Astrocyte of the cerebellum (primary cell): ENCODE measurements at places on chromosomes 1 and 21.

DNA sequence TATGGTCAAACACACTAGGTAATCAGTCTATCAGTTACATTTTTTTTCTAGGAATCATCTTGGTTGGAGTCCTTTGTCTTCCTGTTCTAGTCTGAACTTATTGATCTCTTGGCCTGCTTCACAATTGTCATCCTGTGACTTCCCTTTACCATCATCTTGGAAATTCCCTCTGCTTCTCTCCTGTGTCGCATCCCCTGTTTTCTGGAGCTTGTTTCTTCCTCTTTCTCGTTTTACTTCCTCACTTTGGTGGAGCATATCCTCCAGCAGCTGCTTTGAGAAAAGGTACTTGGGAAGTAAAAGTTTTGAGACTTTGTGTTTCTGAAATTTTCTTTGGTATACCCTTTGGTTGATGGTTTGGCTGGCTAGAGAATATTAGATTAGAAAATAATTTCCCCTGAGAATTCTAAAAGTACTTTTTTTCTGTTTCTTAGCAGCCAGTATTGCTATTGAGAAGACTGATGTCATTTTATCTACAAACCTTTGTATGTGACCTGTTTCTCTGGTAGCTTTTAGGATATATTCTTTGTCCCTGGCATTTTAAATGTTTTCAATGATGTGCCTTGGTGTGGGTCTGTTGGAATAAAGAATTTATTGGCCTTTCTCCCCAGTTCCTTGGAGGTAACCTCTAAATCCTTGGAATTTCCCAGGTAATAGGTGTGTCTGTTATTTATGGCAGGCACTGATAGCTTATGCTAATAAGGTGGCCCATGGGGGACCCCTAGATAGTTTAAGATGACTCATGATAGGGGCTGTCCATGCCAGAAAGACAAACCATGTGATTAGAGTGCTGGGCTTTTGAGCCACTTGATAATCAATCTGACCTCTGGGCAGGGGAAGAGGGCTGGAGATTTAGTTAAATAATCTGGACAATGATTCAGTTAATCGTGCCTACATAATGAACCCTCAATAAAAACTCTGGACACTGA, 6.1 kb upstream of the MYCL start:
- no peak for DNase-seq

DNA sequence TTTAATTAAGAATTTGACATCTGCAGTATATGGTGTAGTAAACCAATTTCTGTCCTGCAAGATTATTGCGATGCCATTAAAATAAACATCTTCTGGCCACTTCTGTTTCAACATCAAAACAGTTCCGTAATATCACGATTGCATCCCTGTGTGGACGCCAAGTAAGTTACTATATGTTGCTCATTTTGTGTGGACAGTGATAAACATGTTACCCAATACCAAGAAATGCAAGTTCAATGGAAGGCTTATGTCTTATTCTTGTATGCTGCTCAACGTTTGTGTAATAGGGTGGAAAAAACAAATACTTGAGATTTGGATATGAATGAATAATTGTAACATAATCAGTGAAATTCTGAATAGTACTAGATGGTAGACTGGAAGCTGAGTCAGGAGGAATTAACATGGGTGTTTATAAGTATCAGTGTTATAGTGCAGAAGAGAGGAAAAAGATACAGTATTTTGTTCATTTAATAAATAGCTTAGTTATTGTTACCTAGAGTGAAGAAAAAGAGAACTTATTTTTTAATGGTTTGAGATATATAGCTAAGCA, 15.2 kb downstream of the TTC3 start:
- no peak for DNase-seq

DNA sequence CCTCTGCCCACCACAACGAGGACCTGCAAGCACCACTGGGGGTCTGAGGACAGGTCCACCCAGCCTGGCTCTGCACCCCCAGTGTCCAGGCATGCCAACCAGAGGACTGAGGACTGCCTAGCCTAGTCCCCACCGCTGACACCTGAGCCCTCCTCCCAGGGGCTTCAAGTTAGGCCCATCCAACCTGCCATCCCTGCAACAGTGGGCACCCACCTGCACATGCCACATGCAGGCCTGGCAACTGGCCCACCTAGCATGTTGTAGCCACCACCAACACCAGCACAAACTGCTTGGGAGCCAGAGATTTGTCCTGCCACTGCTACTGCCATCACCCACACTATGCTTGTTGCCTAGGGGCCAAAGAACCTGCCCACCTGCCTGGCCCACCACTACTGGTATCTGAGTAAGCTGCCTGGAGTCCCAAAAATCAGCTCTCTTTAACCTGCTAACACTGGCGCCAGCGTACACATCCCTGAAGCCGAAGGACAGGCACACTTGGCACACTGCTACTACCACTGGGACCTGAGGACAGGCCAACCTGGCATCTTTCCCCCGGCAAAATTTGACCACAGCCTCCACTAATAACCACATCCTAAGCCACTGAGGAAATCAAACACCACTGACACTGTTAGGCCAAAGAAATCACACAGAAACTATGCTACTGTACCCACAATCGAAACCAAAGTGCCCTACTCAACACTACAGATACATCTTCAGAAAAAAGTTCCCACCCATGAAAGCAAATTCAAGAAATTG, 61.5 kb downstream of the PSMG1 start:
- DNase-seq: peak; percentile 40

DNA sequence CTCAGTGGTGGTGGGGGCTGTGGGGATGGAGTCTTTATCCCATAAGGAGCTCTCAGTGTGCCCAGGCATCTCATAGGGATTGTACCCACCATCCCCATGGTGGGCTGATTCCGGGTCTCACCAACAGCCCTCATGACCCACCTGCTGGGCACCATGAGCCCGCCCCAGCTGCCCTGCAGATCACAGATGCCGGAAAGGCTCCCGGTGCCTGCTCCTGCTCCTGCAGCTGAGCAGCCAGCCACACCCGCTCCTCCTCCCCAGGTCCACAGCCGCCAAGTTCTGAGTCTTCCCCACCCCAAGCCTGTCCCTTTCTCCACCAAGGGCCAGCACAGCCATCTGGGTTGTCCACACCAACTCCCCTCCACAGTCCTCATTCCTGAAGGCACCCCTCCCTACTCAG, 15.5 kb upstream of the TSPEAR start:
- no peak for DNase-seq

DNA sequence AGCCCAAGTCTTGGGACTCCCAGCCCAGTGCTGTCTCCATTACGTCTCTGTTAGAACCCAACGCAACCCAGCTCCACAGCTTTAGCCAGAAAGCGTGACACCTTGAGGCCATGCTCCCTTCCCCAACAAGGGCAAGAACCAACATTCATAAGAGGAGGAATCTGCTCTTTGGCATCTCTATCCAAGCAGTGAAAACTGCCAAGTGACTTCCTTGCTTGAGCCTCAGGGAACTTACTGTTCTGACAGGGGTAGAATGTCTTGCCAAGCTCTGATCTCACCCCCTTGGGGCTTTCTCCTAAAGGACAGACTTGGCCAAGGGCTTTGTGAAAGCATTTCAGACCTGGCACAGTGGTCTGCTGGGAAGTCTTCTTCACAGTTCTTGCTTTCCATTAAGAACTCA, 56.6 kb downstream of the SYT6 start:
- no peak for DNase-seq

- no peak for DNase-seq
These were observed 71.0 kb downstream of the FOXD2 start for GRCh38 chr1:47508702-47509431.

DNA sequence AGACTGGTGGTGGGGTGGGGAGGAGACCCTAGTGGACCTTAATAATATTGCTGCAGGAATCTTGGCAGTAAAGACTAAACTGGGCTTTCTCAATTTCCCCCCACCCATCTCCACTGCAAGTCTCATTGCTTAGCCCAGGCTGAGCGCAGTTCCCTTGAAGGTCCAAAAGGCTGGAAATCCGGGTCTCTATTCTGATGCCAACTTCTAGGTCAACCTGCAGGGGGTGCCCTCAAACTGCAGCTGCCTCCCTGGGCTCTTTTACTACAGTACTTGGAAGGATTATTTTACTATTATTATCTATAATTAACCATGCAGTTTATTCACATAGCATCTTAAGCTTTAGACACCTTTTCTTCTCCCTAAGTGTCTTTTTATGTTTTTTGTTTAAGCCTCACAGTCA, 85.4 kb upstream of the WARS2 start:
- no peak for DNase-seq

DNA sequence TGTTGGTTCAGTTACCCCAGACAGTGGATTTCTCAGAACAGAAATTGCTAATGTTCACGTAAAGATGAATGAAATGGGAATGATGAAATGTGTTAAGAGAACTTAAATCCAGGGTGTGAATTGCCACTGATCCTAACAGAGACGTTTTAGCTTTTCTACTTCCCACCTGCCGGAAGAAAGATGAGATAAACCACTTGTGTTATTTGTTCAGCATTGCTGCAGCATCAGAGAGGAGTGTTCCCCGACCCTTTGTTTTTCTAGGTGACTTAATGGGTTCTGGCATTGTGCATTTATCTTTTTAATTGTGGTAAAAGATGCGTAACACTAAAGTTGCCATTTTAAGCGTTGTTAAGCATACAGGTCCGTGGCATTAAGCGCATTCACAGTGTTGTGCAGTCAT, 122.3 kb downstream of the GALNT2 start:
- no peak for DNase-seq

DNA sequence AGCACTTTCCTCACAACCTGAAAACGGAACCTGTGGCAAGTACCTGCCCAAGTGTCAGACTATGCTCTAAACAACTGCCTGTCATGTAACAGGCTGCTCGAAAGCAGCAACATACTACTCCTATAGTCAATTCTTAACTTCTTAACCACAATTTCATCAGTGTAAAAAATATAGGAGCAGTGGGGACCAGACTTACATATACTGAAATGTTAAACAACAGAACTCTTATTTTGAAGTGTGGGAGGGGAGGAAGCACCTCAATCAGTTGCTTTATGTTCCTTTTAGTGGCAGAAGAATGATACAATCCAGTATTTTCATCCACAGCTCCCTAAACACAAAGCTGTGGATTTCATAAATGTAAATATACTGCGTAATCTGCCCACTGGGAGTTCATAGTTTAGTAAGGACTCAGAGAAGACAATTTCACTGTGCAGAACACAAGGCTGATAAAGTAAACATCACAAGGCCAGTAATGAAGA, 44.2 kb downstream of the WLS start:
- DNase-seq: no peak

GRCh38 chr1:41536361-41536802, 51.9 kb upstream of the EDN2 start:
- no peak for DNase-seq
